ENCODE measurements at places on chromosomes 5 and 9. TPM values are rescaled to one million over a fixed set of nuclear protein-coding genes. Genes with fewer than 3 reads are reported as not detected.

The FCN2 gene
- total RNA-seq, result not detected

The RFESD gene
- total RNA-seq, result 9.1 TPM

The SURF1 gene
- 24.9 TPM for total RNA-seq

The PCDHA1 gene
- not detected for total RNA-seq

The PRKAA1 gene
- 58.6 TPM for total RNA-seq

All from activated naive CD4-positive, alpha-beta T cell treated with anti-CD3 and anti-CD28 coated beads for 36 hours (primary cell).